HS-27A (cell line): ENCODE measurements at places on chromosomes 7 and 10.

DNA sequence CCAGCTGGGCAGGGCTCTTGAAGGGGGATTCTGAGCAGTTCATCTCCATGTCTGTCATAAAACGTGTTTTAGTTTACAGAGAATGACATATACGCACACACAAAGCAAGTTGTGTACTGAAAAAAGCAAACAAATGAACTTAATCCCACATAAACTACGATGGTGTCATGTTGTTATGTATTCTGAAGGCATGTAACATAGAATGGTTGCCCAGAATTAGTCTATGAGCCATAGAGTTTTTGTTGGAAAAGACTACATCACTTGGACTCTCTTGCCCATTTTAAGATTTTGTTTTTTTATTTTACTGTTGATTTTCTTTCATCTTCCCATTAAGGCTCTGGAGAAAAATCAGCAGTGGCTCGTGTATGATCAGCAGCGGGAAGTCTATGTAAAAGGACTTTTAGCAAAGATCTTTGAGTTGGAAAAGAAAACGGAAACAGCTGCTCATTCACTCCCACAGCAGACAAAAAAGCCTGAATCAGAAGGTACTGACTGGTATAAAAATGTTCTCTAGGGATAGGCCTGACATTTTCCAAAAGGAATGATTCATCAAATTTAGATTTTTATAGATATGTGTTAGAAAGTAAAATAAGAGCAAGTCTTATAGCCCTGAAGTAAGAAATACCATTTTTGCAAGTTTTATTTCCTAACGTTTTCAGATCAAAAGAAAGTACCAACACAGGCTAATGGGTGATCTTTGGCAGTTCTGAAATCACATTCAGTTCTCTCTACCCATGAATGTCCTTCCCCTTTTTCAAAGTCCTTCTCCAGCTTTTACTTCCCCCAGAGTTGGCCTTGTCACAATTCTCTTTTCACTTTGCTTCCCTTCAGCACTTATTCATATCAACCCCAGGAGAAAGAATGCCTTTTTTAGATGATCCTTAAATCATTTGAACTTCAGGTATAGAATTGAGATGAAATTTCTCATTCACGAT lies 18.9 kb downstream of the CEP55 start:
- no peak for DNase-seq

DNA sequence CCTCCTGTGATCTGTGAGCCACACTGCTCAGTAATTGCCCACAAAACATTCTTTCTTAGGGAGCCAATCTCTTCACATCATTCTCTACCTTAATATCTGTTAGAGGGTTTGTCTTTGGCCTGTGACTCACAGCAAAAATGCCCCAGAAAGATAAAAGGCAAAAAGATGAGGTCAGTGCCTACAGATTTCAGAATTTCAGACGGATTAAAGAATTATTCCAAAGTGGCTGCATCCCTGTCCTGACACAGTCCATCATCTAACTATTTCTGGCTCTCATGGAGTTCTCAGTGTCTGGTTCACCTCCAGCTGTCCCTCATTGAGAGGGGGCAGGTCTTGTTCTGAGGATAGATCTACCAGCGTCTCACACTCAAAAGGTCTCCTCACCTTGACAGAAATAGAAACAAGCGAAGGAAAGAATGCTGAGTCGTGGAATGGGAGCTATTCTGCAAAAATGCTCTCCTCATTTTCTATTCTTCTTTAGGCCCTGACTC lies 138.5 kb upstream of the AOAH start:
- DNase-seq: no peak

GRCh38 chr10:13373644-13374043 lies 25.6 kb upstream of the SEPHS1 start:
- no peak for DNase-seq

DNA sequence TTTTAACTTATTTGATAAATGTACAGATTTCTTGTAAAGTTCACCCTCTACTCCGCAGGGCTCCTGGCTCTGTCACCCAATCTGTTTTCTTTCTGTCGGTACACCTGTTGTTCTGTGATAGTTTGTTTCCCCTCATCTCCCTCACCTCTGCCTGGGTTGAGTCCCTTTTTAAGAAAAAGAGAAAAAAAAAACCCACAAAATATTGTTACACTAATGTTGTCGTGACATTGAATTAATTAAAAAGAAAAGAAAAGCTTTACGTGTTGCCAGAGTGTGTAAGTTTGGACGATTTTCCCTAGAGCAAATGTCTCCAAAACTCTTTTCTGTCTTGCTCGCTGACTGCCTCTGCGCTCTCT lies 3.4 kb downstream of the HMX3 start:
- no peak for DNase-seq

DNA sequence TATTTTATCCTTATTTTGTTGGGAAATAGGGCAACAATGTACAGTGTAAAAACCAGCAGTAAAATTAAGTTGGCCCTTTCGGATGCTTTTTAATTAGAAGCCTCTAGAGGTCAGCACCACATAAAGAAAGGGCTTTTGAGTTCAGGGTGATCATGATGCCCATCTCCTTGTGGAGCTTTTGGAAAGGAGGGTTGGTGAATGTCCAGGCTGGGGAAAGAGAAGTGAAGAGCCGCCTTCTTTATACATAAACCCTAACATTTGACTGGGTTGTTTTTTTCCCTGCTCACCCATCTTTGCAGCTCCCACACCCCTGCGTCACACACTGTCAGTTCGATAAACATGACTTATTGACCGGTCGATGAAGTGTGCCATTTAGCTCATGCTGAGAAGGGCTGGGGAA lies 29.8 kb downstream of the MTURN start:
- no peak for DNase-seq

DNA sequence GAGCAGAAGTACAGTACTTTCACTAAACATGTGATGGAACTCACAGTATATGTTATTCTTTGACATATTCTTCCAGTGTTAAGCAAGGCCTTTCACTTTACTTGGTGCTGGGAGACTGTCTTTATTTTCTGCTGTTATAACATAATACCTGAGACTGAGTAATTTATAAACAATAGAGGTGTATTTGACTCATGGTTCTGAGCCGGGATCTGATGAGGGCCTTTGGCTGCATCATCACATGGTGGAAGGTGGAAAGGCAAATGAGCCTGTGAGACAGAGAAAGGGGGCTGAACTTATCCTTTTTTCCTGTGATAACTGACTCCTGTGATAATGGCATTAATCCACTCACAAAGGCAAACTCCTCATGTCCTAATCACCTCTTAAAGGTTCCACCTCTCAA lies 1.4 kb downstream of the SUPV3L1 start:
- DNase-seq: no peak

DNA sequence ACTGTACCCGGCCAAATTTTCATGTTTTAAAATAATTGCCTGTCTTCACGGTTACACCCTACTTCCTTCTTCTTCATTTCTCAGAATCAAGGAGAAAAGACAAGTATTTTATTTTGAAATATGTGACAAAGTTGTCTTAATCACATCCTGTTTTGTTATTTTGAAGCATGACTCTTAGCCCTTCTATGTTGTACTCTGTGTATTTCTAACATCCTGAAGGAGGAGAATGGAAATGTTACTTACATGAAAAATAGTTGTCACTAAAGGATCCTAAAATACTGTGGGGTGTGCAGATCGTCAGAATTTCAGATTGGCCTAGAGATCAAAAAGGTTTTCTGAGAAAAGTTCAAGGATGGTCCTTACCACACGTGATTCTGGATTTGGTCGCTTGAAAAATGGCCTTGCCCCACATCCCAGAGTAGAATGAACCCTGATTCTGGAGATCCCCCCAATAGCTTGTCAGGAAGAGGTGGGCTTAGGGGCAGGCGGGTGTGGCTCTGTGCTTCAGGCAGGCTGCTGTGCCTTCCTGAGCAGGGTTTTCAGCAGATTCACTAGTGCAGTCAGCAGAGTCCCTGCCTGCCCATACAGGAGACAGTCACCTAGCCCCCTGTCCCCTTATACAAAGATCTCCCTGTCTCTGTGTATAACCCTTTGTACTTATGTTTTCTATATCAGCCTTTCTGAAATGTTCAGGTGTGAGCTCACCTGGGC lies 8.6 kb downstream of the UPP1 start:
- DNase-seq: no peak

GRCh38 chr10:75623310-75624093 lies 192.1 kb downstream of the LRMDA start:
- DNase-seq: no peak

GRCh38 chr10:103576862-103577261 lies 83.4 kb downstream of the NEURL1 start:
- no peak for DNase-seq

DNA sequence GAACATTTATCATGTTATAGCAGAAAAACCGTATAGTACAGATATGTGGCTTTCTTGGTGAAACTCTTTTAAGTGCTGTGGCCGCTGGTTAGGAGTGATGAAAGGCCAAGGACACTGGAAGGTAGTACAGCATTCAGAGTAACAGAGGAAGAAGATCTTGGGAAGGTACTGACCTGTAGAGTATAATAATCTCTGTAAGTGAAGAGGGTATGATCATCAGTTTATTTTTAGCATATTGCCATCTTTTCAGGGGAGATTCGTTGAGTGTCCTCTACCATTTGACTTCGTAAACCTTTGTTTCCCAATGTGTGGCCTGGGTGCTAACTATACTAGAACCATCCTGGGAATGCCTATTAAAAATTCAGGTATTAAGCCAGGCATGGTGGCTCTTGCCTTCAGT lies 44.6 kb downstream of the WAC start:
- no peak for DNase-seq

DNA sequence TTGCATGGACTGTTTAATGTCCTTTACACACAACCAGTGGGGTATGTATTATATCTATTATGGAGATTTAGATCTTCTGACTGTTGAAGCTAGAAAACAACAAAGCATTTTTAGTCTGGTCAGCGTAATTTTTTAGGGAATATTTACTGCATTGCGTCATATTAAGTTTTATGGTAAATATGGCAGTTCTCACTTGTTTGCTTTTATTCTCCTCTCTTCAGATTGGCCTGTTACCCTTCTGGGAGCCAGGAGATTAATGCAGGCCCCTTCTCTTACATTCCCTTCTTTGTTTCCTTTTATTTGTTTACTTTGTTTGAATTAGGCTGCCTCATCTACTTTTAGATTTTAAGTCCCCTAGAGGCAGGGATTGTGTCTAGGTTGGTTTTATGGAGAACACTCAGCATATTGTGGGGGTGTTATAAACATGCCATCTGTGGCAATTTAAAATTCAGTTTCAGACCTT lies 13.8 kb downstream of the UBE2D1 start:
- DNase-seq: no peak

DNA sequence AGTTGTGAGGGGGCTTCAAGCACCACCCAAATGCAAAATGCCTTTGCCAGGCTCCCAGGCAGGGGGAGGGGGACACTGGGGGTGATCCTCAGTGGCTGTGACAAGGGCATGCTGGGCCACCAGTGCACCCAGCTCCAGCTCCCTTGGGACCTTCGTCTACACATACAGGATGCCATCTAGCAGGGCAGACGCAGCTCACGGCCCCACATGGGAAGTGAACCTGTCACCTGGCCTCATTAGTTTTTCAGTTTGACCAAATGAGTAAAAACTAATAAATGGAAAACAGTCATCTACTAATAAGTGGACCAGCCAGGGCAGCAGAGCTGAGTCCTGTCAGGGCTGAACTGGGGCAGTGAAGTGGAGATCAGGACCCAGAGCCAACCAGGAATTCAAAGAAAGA lies 50.2 kb downstream of the TLL2 start:
- no peak for DNase-seq

DNA sequence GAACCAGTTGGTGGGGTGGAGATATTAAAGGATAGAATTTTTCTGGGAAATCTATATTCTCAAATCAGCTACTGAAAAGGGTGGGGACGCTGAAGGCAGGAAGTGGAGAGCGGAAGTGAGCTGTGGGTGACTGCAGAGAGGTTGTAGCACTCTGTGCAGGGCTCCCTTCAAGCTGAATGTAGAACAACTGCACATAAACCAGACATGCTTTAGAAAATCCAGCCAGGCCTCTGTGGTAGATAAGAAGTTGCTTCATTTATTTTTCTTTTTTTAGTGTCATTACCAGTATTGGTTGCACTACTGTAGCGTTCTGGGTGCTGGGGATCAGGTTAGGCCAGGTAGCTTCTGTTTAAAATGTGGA lies 127.8 kb downstream of the CELF2 start:
- no peak for DNase-seq

DNA sequence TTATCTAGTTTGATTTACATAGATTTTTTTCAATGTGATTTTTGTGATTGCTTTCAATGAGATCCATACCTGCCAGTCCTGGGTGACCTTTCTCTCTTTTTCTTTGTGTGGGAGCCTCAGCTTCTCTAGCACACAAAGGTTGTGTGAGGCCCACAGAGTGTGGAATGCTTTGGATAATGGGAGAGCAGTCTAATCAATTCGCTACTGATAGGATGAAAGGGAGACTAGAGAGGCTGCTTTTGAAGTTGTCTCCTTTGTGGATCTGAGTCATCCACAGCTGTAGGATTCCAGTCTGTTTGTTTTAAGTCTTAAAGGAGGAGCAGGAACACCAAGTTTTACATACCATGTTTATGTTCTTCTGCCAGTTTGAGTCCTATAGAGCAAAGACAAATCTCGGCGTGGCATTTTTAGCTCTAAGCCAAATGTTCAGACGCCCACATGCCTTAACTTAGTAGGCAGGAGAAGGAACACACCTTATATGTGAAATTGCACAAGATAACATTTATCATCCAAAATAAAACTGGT lies 330.0 kb downstream of the ARL4A start:
- no peak for DNase-seq

GRCh38 chr10:89556600-89556999 lies 21.2 kb upstream of the SLC16A12 start:
- no peak for DNase-seq

GRCh38 chr7:82534684-82535083 lies 91.1 kb upstream of the CACNA2D1 start:
- DNase-seq: no peak

DNA sequence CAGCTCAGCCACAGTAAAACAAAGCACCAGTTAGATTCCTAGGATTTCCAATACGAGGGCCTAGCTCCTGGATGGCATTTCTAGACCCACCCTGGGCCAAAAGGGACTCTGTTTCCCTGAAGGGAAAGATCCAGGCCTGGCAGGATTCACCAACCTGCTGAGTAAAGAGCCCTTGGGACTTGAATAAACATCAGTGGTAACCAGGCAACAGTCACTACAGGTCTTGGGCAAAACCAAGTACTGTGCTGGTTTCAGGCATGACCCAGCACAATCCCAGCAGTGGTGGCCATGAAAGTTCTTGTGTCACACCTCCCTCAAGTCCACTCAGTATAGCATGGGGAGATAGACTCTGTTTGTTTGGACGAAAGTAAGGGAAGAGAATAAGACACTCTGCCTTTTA lies 31.0 kb upstream of the STARD3NL start:
- DNase-seq: no peak

DNA sequence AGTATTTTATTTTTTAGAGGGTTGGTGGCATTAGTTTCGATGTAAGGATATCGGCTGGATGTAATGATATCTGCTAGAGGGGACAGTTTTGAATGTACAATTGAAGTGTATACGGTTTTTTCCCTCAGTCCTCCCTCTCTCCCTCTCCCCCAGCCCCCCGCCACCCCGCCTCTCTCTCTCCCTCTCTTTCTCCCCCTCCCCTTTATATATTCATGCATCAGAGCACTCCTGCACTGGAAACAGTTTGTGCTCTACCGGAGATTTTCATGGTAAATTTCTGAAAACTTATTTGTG lies 1.6 kb downstream of the GLCCI1 start:
- no peak for DNase-seq
